ENCODE measurements at places on chromosomes 7 and 10. TPM values are rescaled to one million over a fixed set of nuclear protein-coding genes. Genes with fewer than 3 reads are reported as not detected.
A peak's percentile ranks its signal among the peaks of the same experiment; 100 is the strongest.

DNA sequence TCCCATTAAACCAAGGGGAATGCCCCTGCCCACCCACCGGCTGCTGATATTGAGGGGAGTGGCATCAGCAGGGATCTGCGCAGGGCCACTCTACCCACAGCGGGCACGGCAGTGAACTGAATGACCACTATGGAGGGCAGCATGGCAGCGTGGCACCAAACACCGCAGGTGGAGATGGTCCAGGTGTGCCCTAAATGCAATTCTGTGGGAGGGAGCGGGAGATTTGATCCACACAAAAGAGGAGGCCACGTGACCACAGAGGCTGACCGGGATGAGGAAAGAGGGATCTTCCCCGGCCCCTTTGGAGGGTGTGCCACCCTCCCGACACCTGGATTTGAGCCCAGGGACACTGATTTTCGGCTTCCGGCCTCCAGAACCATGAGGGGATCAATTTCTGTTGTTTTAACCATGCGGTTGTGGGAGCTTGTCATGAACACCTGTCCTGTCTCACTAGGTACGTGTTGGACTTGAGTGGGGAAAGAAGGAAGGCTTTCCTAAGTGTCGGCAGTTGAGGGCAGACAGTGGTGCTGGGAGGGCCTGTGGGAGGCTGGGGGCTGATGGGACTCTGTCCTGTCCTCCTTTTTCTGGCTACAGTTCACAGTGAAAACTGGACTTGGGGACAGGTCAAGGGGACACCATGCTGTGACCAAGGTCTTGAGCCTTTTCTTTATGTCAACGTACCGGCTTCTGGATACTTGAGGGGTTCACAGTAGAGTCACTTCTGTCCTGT, 66.1 kb downstream of the CFAP46 start:
- no peak for DNase-seq

- DNase-seq: no peak
Measured at GRCh38 chr7:87833130-87833529, 43.0 kb downstream of the SLC25A40 start.

DNA sequence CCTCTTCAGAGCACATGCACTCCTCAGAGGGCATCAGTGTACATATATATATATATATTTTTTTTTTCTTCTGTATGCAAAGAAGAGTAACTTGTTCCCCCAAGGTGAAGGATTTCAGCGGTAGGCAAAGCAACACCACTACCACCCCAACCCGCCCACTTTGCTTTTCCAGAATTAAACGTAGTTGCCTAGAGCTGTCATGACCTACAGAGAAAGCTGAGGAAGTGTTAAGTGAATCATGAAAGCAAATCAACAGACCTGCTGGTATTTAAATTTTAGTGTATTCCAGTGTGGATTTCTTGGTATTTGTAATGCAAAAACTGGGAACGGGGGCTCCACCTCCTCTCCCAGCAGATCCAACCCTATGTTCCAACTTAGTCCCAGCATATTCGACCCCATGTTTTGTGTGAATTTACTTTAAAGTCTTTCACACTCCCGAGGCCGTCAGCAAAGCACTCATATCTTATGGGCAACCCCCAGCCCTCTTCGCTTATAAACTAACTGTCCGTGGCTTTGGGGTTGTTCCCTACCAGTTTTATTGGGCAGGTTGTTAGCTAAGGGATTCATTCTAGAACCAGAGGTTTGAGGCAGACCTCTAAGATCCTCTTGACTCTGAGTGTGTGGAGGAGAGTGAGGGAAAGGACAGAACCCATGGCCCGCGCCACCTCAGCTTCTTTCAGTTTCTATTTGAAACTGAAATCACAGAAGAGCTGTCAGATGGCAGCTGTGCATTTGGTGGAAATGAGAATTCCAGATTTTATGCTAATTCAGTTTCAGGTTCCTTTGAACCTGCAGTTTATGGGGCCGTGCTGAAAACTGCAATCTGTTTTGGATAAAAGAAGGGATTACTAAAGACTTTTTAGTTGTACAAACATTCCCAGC, 450.2 kb upstream of the GALNT17 start:
- no peak for DNase-seq

- no peak for DNase-seq
Measured at GRCh38 chr7:133409966-133410365, 157.1 kb downstream of the EXOC4 start.

DNA sequence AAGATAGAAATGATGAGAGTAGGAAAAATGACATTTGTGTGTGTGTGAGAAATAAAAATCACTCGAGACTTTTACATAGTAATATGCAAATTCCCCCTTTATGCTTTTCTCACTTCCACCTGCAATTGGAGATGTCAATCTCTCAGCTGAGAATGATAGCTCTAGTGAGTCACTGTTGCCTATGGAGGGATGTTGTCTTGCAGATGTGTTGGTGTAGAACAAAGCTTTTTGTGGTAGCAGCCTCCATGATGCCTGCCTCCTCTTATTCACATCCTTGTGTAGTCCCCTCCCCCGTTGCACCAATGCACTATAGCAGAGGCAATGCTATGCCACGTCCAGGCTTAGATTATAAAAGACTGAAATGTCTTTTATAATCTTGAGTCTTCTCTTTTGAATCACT, 33.8 kb downstream of the SPAG6 start:
- DNase-seq: no peak

DNA sequence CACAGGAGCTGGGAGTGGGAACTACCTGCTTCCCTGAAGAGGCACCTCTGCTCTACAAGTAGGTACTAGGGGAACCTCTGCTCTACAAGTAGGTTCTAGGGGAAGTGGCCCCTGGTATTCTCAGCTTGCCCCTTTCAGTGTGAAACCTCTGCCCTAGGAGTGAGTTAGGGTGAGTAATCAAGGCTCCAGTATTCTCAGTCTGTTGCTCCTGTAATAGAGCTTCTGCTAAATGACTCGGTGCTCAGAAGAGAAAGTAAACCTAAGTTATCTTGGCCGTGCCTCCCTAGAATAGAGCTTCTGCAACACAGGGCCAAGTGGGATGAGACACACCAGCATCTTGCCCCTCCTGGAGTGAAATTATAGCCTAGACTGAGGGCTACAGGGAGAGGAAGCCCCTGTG, 13.4 kb upstream of the RASSF4 start:
- no peak for DNase-seq

GRCh38 chr7:107725138-107725740, 18.7 kb upstream of the CBLL1 start:
- DNase-seq: peak; percentile 47

DNA sequence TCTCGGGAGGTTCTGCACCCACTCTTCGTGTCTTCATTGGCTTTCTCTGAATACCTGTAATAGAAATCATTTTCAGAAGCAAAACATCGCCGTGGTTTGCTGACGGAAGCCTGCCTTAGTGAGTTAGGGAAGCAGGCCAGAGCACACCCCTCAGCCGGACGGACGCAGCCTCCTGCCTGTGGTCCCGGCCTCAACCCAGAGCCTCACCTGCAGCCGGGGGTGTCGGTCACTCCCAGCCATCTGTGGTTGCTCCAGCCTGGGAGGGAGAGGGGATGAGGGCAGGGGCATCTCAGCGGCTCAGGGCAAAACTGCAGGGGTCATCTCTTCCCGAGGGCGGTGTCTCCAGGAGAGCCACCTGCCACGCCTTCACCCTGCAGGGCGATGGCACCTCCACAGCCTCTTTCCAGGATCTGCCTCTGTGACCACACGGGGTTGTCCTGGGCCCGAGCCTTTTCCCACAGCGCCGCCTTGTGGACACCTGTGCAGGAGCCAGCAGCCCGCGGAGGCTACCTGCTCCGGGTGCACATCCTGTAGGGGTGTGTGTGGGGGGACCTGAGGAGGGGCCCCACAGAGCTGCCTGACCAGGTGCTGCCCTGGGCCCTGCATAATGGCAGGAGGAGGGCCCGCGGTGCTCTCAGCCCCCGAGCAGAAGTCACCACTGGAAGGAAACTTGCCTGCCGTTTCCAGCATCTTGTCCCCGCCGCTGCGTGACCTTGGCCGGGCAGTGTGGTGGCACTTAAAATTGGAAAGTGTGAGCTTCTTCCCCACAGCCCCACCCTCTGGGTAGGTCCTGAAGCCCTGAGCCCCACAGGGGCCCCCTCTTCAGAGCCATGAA, 21.6 kb upstream of the AP5Z1 start:
- no peak for DNase-seq

- no peak for DNase-seq
Measured at GRCh38 chr7:116524221-116524608, 621 bp upstream of the CAV1 start.

DNA sequence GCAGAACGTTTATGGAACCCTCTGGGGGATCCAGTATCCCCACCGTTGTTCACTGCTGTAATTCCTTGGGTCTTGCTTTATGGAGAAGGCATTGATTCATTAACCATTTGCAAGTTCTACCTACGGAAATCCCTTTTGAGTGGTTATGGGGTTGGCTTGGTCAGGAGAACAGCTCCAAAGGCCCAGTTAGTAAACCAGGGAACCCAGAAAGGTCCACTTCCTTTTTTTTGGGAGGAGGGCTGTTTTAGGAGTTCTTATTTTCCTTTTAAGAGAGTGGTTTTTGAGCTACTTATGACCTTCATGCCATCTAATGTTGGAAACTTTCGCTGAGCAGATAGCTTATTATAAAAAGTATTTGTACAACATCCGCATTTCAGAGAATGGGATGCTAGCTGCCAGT, 1.3 kb downstream of the POR start:
- no peak for DNase-seq

DNA sequence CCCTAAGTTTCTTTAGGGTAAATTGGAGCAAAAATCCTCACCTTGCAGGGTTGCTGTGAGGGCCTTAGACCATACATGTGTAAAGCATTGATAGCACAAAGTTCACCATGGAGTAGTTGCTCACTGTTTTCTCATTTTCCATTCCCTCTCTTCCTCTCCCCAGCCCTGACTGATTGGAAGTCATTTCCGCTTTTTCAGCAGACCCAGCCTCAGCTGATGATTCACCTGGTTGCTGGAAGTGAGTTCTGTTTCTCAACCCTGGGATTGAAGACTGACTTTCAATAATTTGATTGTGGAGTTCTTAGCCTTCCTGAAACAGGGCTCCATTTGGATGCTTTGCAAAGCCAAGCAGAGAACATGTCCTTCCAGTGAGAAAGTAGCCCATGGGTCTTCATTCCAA, 107.0 kb downstream of the PLXNA4 start:
- no peak for DNase-seq

DNA sequence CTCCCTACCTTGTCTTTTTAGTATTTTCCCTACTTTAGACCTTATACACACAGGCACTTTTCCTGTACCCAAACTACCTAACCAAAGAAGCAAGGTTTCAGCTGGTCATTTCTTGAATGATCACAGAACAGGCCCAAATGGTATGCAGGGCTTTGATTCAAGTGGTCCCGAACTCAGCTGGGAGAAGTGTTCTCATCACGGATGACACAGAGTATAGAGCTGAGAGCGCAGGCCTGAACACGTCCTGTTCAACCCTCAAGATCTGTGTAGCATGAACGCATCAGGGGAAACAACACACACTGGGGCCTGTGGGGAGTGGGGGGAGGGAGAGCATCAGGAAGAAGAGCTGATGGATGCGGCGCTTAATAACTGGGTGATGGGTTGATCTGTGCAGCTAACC, 318.2 kb downstream of the SFMBT2 start:
- no peak for DNase-seq

DNA sequence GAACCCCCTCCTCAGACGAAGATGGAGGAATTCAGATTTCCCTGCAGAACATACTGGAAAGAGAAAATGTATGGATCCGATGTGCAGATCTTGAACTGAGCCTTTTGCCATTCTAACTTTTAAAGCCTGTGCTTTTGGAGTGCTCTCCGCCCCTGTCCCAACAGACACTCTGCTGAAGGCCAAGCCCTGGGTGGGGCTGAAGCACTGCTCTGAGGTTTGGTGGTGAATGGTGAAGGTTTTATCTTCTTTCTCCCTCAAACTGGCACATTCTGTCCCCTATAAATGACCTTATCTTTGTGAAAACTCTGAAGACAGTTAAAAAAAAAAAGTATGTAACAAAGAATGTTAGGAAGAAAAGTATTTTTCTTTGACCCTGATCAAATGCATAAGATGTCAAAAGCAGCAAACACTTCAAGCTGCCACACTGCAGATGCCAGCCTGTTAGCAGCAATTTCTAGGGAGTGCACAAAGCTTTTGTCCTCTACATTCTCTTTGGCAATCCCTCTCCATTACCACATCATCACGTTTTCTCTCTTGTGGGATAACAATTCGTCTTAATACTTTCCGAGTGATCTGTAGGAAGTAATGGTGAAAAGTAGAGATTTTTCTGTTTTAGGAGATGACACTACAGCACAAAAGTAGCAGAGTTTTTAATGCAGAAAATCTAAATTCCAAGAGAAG, 137.3 kb upstream of the CCDC6 start:
- DNase-seq: no peak

DNA sequence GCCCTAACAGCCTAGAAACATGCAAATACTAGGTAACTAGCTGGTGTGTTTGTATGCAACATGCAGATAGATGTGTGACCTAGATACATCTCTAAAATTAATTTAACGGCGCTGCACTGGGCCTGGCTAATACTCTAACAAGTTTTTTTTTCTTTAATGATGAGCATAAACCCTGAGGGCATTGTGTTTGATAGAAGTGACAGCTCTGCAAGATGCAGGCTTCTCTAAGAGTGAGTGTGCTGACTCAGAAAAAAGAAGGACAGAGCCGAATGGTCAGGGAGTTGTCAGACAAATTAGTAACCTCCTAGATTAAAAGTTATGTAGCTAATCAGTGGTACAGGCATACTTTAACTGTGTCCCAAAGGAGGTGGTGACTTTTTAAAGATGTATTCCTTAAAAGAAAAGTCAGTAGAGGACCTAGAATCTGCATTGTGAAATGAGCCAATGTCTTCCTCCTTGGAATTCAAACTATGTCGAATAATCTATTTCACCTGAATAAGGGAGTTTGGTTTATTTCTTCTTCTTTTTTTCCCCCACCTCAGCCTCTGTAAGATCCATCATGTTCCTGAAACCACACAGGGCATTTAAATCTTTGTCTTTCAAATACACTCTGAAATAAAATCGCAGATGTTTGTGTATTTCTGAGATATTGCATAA, 315.1 kb downstream of the GFRA1 start:
- no peak for DNase-seq

GRCh38 chr7:5139998-5140397, 50.0 kb upstream of the WIPI2 start:
- no peak for DNase-seq

Gene HTRA1
- polyA plus RNA-seq: 74.3 TPM

Gene ACSM6
- polyA plus RNA-seq: not detected

Gene UBTD1
- polyA plus RNA-seq: 13.8 TPM

Gene ACTR1A
- 73.9 TPM for polyA plus RNA-seq

Gene FAM25G
- polyA plus RNA-seq: not detected

Gene PNLIPRP2
- 0.25 TPM for polyA plus RNA-seq

Gene ASB13
- 12.2 TPM for polyA plus RNA-seq

Gene AVL9
- 15.5 TPM for polyA plus RNA-seq

Gene SOSTDC1
- 10.2 TPM for polyA plus RNA-seq

Gene HOXA9
- polyA plus RNA-seq: 25.7 TPM

All from forelimb muscle (tissue), 1 donor.